Activated T-cell treated with anti-CD3 and anti-CD28 coated beads for 48 hours (primary cell): ENCODE measurements at places on chromosomes 16 and 17.

DNA sequence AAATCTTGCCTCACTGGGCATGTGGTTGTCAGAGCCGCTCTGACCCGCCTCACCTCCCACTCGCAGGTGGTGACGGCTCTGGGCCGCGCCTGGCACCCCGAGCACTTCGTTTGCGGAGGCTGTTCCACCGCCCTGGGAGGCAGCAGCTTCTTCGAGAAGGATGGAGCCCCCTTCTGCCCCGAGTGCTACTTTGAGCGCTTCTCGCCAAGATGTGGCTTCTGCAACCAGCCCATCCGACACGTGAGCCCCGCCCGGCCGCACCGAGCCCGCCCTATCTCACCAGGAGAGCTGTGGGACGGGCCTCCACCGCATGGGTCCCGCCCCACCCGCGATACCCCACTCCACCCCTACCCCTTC lies 4.0 kb downstream of the TGFB1I1 start:
- no peak for DNase-seq

DNA sequence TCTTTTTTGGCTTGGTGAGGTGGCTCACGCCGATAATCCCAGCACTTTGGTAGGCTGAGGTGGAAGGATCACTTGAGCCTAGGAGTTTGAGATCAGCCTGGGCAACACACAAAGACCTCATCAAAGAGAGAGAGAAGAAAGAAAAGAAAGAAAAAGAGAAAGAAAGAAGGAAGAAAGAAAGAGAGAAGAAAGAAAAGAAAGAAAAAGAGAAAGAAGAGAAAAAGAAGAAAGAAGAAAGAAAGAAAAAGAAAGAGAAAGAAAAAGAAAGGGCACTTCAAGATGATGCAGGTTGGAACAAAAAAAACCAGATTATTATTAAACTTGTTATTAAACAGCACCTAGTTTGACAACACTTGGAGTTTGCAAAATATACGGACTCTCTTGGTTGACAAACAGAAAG lies 21.2 kb upstream of the ADCY9 start:
- no peak for DNase-seq

GRCh38 chr17:29760279-29761039 lies 137.7 kb upstream of the CORO6 start:
- no peak for DNase-seq

DNA sequence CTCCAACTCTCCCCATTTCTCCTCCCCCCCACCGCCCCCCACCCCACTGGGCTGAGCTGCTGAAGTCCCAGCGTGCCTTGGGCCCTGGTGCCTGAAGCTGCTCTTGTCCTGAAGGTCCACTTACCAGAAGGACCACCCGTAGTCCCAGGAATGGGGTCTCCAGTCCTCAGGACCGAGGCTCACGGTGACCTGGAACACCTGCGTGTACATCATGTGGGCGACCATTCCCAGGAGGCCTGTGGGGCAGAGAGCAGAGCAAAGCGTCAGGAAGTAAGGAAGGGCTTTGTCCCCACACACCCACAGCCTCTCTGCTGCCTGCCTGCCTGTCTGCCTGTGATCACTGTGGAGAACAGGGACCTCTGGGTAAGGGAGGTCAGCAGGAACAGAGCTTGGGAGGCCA lies 218.7 kb downstream of the GSG1L start:
- DNase-seq, result no peak

DNA sequence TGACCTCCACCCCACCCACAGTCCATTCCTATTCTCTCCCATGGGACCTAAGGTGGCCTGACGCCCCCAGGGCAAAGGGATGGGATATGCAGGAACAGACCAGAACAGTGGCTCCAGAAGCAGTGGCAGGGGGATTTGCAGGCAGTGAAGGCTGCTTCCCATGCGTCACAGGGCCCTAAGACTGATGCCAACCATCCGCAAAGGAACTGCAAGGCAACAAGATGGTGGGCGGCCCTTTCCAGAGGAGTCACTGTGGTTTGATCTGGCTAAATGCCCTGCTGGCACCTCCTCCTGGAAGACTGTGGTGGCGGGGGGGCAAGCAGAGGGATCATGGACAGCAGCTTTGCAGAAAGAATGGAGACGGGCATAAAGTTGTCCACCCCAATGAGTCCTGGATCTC lies 4.4 kb upstream of the SLC39A11 start:
- DNase-seq, result no peak
